ENCODE measurements at places on chromosomes 5 and 9.

DNA sequence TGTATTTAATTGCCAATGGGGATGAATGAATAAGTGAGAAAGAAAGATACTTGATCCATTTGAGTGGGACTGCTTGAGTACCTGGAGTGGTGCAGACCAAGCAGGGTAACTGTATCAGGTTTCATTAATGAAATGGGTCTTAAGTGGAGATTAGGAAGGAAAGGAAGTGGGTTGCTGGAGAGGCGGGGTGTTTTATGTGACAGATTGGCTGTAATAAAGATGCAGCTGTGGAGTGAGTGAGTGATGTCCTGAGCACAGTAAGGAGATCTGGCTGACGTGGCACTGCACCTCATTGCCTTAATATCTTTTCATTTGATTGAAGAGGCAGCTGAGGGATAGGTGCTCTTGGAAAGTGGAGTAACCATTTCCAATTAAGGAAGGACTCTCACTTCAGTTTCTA lies 161.0 kb upstream of the CCDC152 start:
- no peak for DNase-seq

DNA sequence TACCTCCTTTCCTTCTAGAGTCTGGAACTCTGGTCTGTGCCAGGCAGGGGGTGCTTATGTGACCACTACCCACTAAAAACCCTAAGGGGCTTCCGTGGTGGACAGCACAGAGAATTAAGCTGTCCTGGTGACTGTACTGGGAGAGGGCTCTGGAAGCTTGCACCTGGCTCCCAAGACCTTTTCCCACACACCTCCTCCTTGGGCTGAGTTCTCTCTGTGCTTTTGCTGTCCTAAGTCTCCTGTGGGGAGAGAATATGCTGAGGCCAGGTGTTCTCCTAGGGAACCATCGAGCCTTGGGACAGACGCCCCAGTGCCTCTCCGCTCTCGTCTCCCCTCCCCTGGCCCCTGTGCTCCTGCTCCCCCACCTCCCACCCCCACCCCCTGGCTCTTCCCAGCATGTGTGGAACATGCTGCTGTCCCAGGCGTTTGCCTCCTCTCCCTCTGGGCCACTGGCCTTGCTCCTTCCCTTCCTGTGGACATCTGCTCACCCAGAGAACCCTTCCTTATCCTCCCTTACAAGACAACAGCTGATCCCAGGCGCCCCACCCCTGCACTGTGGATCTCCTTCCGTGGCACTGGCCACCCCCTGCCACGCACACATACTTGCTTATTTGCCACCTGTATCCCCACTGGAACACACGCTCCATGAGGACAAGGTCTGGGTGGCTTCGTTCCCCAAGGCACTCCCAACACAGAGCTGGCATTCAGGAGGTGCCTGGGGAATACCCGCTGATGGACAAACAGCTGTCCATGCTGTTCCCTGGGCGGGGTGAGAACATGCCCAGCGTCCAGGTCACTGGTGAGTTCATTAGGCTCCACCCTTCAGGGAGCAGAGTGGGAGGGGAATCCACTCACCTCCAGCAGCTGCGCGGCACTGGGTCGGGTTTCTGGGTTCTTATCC lies 83.0 kb downstream of the STK10 start:
- DNase-seq, result no peak

DNA sequence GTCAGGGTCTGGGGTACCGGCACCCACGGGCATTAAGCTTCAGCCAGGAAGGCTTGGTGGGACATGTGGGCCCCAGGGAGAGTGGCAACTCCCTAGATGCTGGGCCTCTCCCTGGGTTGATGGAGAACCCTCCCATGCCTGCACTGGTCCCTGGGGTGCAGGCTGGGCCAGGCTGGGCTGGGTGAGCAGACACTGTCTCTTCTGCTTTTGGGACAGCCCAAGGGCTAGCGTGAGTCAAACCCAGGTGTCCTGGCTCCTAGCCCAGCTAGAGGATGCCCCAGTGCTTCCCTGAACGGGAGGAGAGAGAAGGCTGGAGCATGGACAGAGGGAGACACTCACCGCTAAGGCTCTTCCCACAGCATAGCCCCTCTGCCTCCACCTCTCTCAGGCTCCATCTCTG lies 5.7 kb upstream of the AQP7 start:
- no peak for DNase-seq

GRCh38 chr9:35636135-35636876 lies 14.4 kb downstream of the SIT1 start:
- no peak for DNase-seq

DNA sequence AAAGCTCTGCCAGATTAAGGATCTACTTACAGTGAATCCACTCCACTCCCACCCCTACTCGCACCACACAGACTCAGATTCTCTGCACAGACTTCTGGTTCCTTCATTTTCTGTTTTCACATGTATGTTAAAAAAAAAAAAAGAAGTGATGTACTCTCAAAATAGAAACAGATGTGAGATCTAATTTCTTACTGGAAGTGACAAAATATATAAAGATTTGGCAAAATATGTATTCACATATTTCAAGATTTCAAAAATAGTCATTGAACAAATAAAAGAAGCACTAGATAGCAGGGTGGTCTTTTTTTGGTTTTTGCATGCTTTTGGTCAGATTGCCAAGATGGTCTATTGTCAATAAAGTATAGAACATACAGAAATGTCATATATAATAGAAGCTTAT lies 379.2 kb downstream of the TMEM167A start:
- DNase-seq, result no peak

- no peak for DNase-seq
These were observed 25.0 kb upstream of the DMRT2 start for GRCh38 chr9:1025131-1025530.

DNA sequence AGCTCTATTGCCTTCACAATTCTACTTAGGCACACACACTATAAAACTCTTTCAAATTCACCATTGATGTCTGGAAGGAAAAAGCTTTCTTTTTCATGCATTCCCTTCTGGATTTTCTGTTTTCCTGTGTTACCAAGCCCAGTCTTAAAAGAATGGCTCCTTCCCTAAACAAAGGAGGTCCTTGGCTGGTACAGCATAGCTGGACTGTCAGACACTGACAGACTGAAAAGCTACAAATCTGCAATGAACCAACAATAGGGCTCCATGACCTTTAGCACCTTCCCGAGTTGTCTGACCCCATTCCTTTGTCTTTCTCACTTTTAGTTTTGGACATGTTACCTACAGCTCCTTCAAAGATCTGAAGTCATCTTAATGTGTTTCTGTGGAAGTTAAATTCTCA lies 382.5 kb downstream of the TMEM161B start:
- DNase-seq, result no peak

GRCh38 chr5:179805070-179805528 lies 1.6 kb downstream of the MGAT4B start:
- DNase-seq, result no peak

DNA sequence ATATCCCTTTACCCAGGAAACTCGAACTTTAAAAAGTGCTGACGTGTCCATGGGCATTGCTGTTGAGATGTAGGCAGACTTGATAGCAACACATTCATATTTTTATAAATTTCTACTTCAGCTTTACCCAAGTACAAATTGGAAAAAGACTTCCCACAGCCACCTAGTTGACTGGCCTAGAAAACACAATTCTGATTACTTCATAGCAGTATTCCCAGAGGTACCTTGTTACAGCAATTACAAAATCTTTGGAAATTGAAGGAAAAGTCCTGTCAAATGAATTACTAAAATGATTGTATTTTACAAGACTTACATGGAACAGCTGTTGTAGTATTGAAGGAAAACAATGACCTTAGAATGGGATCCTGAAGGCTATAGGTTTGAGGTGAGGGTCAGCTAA lies 130.7 kb upstream of the NREP start:
- no peak for DNase-seq

- peak; percentile 73 for DNase-seq
These were observed 11.9 kb downstream of the GLIPR2 start for GRCh38 chr9:36148311-36149051.

- DNase-seq, result no peak
These were observed 5.2 kb upstream of the BARX1 start for GRCh38 chr9:93960221-93960970.

GRCh38 chr5:135027266-135027696 lies 6.7 kb downstream of the PITX1 start:
- no peak for DNase-seq

DNA sequence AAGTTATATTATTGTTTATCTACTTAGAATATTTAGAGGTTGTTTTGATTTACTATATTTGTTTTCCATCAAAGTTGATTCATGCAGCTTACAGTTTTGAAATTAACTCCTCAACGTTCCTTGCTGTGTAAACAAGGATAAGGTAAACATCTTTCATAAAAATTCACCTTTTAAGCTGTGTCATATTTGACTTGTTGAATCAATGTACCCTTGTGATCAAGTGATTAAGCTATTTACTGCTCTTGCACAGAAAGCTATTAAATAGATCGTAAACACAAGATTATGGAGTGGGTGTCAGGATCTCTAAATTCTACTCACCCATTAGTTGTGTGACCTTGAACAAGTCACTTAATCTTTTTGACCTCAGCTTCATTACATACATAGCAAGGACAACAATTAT lies 2054.0 kb upstream of the NUDT12 start:
- DNase-seq, result no peak

DNA sequence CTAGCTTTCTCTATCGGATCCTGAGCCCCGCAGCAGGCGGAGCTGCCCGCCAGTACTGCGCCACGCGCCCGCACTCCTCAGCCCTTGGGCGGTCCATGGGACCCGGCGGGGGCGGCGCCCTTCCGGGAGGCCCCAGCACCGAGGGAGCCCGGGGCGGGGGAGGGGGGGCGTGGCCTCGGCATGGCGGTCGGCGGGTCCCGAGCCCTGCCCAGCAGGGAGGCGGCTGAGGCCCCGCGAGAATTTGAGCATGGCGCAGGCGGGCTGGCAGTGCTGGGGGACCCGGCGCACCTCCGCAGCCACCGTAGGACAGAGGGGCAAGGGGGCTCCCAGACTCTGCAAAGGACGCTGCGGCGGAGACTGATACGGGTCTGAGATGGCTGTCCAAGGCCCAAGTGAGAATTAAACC lies 6.8 kb downstream of the ZDHHC11B start:
- no peak for DNase-seq

DNA sequence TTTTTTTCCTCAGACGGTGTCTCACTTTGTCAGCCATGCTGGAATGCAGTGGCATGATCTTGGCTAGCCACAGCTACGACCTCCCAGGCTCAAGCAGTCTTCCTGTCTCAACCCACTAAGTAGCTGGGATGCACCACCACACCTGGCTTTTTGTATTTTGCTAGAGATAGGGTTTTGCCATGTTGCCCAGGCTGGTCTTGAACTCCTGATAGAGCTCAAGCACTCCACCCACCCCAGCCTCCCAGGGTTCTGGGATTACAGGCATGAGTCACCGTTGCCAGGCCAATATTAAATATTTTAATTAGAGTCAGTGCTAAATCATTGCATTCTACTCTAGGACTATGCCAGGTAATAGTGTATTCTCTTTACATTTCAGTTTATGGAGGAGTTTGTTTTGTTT lies 41.5 kb downstream of the UBE2R2 start:
- DNase-seq, result no peak

- no peak for DNase-seq
These were observed 31.1 kb downstream of the MEGF9 start for GRCh38 chr9:120683150-120683549.

- DNase-seq, result no peak
These were observed 1342.4 kb upstream of the DMAC1 start for GRCh38 chr9:9142001-9142400.

- DNase-seq, result no peak
These were observed 1.2 kb downstream of the AP3S1 start for GRCh38 chr5:115842952-115843351.

DNA sequence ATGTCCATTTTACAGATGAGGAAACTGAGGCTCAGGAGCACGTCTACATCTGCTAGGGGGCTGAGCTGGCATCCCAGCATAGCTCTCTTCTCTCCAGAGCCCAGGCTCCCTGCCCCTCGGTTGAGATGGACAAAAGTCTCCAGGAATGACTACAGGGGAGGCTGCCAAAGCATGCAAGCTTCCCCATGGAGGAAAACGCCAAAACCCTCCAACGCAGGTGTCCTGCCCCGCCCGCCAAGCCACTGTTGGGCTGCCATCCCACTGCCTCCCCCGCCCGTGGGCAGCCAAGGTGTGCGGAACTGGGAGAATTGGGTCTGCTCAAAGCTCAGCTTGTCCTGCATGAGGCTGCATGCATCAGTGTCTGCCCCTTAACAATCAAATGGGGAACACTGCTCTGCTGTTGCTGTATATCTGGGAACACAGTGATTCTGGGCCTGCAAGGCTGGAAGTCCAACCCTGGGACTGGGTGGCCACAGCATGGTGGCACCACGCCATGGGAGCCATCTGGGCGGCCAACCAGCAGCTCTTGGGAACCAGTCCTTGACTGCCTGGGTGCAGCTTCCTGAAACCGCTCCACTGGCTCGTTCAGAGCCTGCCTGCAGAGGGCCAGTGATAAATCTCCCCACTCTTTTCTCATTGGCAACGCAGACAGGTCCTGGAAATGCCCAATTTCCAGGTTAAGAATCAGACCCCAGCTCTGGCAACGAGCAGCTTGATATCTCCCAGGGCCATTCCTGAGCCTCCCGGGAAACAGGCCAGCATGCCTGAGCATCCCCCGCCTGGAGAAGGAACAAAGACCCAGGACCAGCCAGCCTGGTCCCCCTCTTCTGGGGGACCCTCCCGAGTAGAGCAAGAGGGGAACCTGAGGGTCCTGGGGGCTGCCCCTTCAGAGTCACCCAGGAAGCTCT lies 3.5 kb downstream of the RALGDS start:
- DNase-seq, result no peak

GRCh38 chr5:73519531-73520283 lies 21.5 kb downstream of the BTF3 start:
- DNase-seq, result peak; percentile 54

GRCh38 chr5:141040093-141040770 lies 10.9 kb upstream of the PCDHB1 start:
- DNase-seq, result no peak

Data from stimulated activated CD4-positive, alpha-beta T cell treated with anti-CD3 and anti-CD28 coated beads, Interleukin-12 subunit alpha, Interleukin-12 subunit beta, amount 100 ng/mL, for 24 hours (primary cell).